Left lobe of liver (tissue), 2 donors: ENCODE measurements at places on chromosomes 3 and 15. TPM values are rescaled to one million over a fixed set of nuclear protein-coding genes. Genes with fewer than 3 reads are reported as not detected.
A peak's percentile ranks its signal among the peaks of the same experiment; 100 is the strongest.

- no peak for DNase-seq
These were observed 129.7 kb downstream of the MITF start for GRCh38 chr3:69868841-69869420.

DNA sequence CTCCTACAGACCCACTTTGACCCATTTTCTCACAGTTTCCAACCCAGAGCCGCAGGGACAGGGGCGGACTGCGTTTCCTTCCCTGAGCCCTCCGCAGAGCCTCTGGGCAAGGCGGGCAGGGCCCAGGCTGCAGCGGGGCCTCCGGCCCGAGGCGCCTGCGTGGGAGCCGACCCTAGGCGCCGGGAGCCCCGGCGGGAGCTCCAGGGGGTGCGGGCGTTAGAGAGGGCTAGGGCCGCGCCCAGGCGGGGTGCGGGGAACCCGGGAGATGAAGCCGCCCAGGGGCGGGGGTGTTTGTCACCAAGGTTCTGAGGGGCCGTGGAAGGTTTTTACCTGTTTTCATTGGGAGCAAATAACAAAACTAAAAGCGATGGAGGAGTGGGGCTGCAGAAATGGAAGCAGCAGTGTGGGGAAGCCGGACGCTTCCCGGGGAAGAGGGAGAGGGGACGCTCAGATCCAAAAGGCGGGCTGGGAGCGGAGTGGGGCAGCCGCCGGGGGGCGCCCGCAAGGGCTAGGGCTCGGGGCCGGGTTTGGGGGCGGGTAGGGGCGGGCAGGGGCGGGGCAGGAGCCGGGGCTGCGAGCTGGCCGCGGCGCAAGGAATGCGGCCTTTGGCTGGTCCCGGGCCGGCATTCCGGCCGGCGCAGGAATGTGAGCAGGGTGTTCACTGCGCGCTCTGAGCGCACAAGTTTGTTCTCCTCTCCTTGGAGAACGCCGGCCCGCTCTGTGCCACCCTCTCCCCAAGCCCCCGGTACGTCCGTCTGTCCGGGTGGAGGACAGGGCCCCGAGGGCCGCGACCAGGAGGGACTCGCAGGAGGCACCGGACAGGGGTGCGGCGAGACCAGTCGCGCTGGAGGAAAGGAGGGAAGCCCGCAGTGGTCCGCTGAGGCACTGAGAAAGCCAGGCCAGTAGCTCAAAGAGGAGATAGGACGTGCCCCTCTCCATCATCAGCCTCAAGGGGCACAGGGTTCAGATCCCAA lies 61.1 kb downstream of the AMOTL2 start:
- DNase-seq, result peak; percentile 87

DNA sequence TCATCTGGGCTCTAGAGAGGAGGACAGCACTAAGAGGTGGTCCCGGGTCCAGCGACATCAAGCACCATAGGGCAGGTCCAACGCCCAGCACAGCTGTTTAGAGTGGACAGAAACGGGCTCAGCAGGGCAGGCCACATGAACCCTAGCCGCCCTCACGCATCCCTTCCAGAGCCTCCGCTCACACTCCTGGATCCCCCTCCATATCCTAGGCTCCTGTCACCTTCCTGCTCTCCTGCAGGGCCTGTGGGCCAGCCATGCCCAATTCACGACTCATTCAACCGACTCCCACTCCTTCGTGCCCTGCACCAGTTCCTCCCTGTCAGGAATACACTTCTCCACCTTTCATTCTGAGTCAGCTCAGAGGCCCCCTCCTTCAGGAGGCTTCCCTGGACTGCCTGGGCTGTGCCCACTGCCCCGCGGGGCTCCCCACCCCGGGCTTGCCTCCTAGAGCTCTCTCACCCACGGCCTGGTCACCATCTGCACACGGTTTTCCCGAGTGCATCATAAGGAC lies 90.2 kb downstream of the LINGO1 start:
- DNase-seq, result no peak

LRRIQ4 gene
- not detected for total RNA-seq
